ENCODE measurements at places on chromosomes 2 and 18.

DNA sequence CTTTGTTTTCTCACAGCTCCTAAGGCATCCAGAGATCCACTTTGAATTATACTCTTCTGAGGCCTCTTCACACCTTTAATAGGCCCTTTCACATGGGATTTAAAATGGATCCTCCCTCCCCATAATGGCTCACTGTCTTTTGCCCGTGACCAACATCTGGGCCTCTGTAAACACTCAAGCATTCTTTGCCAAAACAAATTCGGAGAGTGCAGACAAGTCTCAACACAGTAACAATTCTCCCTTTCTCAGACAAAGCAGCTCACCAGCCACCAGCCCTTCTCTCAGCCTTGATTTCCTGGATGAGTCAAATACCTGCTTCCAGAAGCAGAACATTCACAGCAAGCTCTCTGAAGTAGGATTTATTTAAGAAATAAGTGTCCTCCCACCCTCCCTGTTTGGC is 14.0 kb upstream of the IMP4 start:
- DNase-seq: no peak

DNA sequence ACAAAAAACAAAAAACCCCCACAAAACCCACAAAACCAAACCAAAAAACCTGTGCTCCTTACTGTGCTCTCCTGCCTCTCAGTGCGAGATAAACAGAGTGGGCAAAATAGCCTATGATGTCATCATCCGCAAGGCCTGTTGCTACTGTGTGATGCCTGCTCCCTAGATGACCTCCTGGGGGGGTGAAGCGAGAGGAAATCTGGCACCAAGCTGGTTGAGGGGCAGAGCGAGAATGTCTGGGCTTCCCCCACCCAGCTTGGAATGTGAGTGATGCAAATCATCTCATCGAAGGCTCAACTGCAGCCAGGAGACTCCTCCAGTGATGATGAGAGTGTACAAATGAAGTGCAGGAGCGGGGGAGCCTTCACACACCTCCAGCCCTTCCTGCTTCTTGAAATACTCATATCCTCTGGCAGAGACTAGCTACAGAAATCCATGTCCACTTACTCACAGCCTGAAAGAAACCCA is 57.7 kb upstream of the MAP4K3 start:
- DNase-seq: no peak

- no peak for DNase-seq
Observed at GRCh38 chr2:133431289-133431688, 137.0 kb downstream of the NCKAP5 start.

DNA sequence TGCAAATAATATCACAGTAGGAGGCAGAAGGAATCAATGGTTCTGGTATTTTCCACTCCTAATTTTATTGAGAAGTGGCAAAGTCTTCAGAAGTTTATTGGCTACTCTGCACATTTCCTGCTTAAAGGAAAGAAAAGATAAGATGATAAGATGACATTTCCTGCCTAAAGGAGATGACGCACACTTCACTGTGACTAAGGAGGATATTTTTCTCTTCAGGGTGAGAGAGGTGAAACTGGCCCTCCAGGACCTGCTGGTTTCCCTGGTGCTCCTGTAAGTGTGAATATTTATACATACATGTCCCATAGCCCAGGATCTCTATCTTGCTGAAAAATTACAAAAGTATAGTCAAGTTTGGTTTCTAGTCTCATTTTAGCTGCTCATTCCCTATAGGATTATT is 27.9 kb downstream of the COL3A1 start:
- no peak for DNase-seq

DNA sequence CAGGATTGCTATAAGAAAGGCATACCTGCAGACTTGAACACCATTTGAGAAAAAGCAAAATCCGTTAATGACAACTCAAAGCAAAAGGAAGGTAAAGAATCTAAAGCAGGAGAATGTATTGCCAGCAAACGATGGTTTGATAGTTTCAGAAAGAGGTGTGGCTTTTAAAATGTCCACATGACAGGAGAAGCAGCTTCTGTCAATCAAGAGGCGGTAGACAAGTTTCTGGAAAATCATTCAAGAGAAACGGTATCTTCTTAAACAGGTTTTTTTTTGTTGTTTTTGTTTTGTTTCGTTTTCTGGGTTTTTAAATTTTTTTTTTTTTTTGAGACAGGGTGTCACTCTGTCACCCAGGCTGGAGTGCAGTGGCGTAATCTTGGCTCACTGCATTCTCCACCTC is 13.8 kb downstream of the CLEC4F start:
- DNase-seq: no peak
